Caudate nucleus (tissue), 63 donors: ENCODE measurements at places on chromosomes 5 and 9.

GRCh38 chr9:89868100-89868499 is 263.3 kb downstream of the GADD45G start:
- DNase-seq = no peak

DNA sequence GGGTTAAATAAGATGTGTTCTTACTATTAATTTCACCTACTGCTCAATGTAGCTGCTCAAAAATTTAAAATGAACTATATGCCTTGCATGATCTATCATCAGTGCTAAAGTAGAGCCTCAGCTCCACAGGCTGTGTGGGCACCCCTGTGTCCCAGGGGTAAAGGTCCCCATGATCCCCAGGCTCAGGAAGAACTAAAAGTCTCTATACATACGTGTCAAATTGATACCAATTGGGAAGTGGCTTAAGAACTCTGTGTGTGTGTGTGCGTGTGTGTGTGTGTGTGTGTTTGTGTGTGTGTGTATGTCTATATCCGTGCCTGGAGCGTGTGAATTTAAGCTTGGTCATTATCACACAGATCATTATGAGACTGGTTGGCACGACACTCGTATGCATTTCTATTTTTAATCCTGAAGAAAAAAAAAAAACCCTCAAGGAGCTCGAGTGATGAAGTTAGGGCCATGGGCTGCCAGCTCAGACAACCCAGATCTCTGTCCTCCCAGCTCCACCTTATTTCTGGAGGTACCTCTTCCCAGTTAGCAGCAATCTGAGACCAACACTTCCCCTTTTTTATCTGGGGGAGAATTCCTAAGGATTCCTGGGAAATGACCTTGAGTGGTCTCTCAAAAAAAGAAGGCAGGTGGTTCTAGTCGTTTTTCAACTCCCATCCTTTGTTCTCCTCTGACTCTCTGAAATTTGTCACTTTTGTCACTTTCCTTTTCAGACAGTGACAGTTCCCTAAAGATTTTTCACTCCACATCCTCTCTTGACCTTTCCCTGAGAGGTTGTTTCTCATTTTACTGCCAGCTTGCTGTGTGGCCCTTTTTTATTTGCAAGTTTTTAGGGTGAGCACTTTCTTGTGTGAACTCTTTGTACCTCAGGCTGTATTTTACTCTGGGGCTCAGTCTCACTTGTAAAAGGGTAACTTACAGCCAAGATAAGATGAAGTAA is 45.7 kb upstream of the CTXN3 start:
- no peak for DNase-seq

DNA sequence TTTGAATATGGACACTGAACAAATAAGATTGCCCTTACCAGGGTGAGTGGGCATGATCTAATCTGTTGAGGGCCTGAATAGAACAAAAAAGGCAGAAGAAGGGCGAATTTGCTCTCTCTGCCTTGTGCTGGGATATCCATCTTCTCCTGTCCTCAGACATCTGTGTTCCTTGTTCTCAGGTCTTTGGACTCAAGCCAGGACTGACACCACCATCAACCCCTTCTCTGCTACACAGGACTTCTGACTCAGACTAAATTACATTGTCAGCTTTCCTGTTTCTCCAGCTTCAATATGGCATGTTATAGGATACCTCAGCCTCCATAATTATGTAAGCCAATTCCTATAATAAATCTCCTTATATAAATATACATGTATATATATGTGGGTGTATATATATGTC is 40.8 kb upstream of the SLCO6A1 start:
- no peak for DNase-seq

- DNase-seq = no peak
Measured at GRCh38 chr9:134622896-134623257, 18.7 kb upstream of the COL5A1 start.

GRCh38 chr9:22160221-22160620 is 151.1 kb upstream of the CDKN2B start:
- no peak for DNase-seq

DNA sequence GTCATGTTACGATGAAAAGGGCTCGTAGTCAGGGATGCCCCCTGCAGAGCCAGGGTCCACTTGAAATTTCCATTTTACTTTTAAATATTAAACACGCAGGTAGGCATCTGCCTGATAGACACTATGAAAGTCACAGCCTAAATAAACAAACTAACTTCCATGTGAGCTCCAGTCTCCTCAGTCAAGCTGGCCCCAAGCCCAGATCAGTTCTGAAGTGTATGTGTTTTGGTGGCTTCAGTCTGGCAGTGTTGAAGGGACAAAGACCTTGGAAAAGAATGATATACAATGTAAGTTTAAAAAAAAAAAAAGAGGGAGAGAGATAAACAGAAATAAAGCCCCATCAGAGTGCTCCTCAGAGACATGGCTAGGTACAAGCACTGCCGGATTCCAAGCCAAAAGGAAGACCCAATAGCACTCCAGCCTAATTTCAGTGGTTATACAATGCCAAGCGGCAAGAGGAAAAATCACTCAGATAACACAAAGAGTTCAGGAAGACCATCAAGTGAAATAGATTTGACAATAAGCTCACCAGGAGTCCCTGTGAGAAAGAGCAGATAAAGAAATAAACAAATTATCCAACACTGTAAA is 181.0 kb downstream of the BNC2 start:
- no peak for DNase-seq

DNA sequence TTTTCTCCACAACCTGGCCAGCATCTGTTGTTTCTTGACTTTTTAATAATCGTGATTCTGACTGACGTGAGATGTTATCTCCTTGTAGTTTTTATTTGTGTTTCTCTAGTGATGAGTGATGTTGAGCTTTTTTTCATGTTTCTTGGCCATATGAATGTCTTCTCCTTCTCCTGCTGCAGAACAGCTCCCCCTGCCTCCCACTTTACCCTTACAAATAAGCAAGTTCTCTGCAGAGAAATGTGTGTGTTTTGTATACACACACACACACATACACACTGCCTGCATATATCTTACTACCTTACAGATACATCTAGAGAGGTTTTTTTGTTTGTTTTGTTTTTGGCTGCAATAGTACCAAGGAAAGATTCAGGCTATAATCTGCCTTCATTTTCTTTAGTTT is 88.7 kb upstream of the PHF24 start:
- no peak for DNase-seq

DNA sequence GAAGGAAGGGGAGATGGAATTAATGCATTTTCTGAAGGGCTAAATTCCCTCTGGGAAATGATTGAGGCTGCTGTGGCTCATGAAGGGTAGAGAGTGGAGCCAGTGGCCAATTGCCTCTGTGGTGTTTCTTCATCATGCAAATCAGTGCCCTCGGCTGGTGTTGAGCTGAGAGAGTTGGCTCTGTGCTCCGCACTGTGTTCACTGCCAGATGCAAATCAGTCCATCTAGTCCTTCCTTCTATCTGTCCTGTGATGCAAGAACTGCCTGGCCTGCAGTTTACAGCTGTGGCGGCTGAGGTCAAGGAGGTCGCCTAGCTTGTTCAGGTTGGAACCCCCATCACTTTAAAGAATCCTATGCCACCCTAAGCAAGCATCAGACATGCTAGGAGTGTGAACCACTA is 6.0 kb downstream of the TMEM171 start:
- DNase-seq = peak; percentile 57

DNA sequence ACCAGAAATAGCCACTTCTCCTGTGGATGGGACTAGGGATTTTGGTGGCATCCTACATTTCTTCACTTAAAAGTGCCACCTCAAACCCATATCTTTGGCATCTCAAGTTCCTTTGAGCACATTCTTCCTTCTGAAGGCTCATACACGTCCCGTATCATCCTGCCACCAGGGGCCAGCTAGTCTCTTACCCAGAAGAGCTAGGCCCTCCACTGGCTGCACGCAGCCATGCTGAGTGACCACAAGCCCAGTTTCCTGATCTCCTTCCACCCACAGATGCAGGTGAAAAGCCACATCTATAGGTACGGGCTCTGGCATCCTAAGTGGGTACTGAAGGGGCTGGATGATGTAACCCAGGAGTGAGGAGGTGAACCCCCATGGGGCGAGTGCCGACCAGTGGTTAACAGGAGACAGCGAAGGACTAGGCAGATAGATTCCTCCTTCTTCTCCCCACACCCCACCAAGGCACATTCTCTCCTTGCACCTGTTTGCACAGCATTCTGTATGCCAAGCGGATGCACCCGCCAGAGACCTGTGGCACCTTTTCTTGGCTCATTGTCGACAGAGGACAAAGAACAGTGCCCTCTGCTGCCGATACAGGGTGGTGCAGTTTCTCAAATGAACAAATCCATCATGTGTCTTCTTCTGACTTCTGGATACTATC is 14.4 kb upstream of the SCGB3A1 start:
- no peak for DNase-seq

GRCh38 chr5:160852049-160852448 is at the start of gene ATP10B:
ATP10B (minus strand) TSS chr5:160852211; CDS start chr5:160688074, 164,137 bp downstream.
- no peak for DNase-seq

DNA sequence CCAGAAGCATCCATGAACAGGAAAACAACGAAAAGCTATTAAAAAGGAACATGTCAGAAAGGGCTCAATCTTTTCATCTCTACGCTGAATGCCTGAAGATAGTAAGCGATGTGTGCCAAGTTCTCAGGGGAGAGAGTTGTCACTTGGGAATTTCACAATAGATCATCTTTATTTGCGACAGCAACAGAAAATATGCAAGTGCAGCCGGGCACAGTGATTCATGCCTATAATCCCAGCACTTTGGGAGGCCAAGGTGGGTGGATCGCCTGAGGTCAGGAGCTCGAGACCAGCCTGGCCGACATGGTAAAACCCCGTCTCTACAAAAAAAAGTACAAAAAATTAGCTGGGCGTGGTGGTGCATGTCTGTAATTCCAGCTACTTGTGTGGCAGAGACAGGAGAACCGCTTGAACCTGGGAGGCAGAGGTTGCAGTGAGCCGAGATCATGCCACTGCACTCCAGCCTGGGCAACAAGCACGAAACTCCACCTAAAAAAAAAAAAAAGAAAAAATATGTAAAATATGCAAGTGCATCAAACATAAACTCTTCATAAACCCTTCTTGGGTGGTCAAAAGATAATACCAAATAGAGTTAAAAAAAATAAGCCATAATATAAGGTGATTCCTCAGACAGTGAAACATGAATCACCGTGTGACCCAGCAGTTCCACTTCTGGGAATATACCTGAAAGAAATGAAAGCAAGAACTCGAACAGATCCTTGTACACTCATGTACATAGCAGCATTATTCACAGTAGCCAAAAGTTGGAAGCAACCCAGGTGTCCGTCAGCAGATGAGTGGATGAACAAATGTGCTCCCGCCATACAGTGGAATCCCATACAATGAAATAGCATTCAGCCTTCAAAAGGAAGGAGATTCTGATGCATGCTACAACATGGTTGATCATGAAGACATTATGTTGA is 16.2 kb downstream of the SFXN1 start:
- no peak for DNase-seq

DNA sequence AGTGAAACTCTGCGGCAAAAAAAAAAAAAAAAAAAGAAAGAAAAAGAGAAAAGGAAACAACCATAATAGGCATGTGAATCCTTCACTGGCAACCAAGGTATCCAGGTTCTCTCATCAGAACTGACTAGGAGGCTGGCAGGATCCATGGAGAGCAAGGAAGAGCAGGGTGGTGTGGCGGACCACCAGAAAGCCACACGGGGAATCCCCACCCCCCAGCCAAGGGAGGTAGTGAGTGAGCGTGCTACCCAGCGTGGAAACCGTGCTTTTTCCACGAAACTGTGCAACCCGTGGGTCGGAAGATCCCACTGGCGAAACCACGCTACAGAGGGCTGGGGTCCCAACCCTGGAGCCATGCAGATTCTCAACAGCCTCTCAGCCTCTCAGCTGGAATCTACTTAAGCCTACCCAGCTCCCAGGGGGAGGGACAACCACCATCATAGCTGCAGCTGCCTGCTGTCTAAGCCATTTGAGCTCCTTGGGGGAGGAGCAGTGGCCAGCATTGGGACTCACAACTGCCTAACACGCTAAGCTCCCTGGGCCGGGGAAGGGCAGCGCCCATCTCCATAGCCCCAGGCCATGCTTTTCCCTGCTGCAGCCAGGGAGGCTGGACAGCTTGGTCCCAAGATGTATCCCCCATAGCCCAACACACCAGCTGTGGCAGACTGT is 91.6 kb downstream of the PRELID2 start:
- no peak for DNase-seq

DNA sequence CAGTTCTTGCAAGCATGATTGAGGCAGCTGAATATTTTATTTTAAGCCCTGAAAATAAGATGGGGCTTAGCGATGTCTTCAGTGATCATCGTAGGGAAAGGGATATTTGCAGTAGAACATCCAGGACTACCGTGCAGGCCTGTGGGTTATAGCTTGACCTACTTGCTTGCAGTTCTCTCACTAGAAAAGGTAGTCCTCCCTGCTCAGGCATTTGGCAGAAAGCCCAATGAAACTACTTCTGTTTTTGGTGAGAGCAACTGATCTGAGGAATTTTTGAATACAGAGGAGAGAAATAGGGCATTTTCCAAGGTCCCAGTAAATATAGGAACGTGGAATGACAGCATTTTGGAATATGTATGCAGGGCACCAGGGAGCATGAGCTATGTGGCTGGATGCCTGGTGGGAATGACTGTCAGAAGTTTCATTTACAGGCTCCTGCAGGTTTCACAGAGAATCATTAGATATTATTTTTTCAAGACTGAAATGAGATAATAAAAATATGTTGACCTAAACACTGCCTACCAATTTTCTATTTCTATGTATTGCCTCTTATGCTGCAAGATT is 417.9 kb upstream of the ACTBL2 start:
- DNase-seq = no peak

- DNase-seq = no peak
Measured at GRCh38 chr5:156798201-156798600, 51.9 kb upstream of the PPP1R2B start.

- DNase-seq = no peak
Measured at GRCh38 chr5:134006115-134006514, 1.3 kb upstream of the VDAC1 start.

GRCh38 chr5:89128906-89129625 is 246.1 kb upstream of the MEF2C start:
- no peak for DNase-seq

DNA sequence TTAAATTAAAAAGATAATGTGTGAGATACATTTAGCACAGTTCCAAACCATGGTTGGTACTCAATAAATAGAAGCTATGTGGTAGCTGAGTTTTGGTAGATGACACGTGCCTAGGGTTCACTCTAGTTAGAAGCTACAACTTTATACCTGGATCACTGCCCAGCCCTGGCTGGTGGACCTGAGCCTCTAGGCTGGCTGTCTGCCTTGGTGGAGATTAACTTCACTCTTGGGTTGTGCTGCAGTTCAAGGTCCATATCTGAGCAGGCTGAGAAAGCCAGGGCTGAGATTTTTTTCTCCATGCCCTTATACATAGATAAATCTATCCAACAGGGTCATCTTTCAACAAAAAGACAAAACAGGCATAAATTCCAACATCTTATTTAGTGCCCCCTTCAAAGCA is 44.6 kb upstream of the SPDL1 start:
- no peak for DNase-seq

- DNase-seq = no peak
Measured at GRCh38 chr5:155056644-155057269, 43.2 kb downstream of the KIF4B start.
